ENCODE measurements at places on chromosomes 6 and 20.
A peak's percentile ranks its signal among the peaks of the same experiment; 100 is the strongest.

GRCh38 chr6:124470803-124471202 is 491.4 kb upstream of the RNF217 start:
- DNase-seq: no peak

- no peak for DNase-seq
Observed at GRCh38 chr6:158278004-158278403, 34.3 kb upstream of the TULP4 start.

DNA sequence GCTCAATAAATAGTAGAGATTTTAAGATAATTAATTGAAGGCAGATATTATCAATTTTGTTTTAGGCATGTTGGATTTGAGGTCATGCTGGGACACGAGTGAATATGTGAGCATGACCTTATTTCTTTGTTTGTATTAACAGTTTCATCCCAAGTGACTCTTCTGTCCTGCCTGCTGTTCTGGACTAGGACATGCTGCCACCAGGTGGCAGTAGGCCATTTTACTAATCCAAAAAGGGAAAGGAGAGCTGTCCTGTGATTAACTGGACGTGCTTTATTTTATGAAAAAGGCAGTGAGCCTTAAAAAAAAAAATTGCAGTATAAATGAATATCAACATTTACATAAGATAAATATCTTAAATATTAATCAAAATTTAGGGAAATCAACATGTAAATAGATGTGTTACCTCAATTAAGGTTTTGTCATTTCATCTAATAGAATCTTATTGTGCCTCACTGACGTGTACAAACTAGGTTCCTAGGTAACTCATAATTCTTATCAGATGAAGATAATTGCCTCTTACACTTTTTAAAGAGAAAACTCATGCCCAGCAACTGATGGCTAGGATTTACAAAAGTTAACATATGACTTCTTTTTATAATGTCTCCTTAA is 49.8 kb downstream of the FRK start:
- peak; percentile 8 for DNase-seq

GRCh38 chr6:13437218-13437996 is 50.0 kb downstream of the GFOD1 start:
- DNase-seq: no peak

- DNase-seq: no peak
Observed at GRCh38 chr6:71138376-71138775, 150.2 kb upstream of the OGFRL1 start.

GRCh38 chr6:37979392-37980221 is 160.1 kb downstream of the ZFAND3 start:
- no peak for DNase-seq

DNA sequence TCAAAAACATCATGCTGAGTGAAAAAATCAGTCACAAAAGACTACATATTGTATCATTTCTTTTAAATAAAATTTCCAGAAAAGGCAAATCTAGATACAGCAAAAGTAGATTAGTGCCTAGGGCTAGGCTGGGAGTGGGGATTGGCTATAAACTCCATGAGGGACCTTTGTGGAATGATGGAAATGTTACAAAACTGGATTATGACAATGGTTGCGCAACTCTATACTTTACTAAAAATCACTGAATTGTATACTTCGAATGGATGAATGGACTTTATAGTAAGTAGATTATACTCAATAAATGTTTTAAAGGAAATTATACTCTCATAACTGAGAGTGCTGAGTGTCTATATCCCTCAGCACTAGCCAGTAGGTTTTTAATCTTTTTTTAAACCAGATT is 4.3 kb downstream of the HMGN3 start:
- DNase-seq: no peak

DNA sequence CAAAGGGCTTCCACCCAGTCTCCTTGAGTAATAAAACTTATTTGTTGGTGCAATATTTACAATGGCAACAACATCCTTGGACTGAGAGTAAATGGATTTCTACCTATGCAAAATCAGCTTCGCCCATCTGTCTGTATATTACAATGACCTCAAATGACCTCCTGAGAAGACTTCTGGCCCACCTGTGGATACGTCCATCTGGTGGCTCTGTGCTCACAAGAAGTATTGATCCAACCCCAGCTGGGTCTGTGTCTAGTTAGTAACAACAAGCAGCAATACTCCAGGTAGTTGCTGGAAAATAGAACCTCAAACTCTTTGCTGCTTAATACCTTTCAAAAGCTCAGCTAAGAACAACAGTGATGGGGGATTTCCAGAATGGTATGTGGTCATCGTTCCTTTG is 34.7 kb upstream of the GSTA4 start:
- no peak for DNase-seq

- no peak for DNase-seq
Observed at GRCh38 chr6:24859132-24859531, 60.4 kb upstream of the ARMH2 start.

- no peak for DNase-seq
Observed at GRCh38 chr20:11245431-11245830, 571.6 kb upstream of the JAG1 start.

DNA sequence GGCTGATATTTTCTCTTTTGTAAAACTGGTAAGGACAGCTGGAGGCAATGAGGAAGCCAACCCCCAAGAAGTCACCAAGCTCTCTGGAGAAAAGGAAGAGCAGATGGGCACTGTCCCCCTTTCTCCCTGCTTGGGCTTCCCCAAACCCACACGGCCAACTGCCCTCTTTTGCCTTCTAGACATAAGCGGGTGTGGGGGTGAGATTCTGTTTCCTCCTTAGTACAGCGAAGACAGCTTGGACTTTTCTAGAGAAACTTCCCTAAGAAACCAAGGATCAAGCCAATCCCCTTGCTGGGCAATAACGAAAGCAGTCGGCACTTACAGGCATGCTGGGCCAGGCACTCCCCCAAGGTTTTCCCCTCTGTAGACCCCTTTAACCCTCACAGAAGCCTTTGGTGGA is 110.3 kb downstream of the CDC5L start:
- no peak for DNase-seq

DNA sequence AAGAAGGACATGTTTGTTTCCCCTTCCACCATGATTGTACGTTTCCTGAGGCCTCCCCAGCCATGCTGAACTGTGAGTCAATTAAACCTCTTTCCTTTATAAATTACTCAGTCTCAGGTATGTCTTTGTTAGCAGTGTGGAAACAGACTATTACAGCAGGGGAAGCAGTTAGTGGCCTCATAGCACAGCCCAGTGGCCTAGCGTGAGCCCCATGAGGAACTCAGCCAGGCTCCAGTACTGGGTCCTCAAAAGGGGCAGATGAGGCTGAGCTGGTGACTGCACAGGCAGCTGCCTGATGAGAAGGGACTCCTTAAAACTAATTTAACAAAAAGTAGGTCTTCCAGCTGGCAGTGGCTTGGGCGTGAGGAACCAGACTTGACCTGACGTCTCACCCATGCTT is 399.9 kb downstream of the CDH26 start:
- DNase-seq: no peak

GRCh38 chr6:170094686-170095272 is 196.1 kb downstream of the DLL1 start:
- no peak for DNase-seq

DNA sequence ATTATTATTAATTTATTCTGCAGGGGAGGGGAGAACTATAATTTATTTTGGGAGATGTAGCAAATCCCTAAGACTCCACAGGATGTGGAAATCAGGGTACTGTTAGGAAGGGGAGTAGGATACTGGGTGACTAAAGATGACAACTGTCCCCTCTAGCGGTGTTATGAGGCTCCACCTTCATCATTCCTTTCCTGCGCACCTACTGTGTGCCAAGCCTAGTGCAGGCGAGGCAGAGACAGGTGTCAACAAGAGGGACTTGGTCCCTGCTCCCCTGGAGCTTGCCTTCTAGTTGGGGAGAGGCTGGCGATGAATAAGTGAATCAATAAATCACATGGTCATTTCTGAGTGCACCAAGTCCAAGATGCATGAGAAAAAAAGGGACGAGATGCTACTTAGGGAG is 65.5 kb downstream of the STK35 start:
- no peak for DNase-seq

DNA sequence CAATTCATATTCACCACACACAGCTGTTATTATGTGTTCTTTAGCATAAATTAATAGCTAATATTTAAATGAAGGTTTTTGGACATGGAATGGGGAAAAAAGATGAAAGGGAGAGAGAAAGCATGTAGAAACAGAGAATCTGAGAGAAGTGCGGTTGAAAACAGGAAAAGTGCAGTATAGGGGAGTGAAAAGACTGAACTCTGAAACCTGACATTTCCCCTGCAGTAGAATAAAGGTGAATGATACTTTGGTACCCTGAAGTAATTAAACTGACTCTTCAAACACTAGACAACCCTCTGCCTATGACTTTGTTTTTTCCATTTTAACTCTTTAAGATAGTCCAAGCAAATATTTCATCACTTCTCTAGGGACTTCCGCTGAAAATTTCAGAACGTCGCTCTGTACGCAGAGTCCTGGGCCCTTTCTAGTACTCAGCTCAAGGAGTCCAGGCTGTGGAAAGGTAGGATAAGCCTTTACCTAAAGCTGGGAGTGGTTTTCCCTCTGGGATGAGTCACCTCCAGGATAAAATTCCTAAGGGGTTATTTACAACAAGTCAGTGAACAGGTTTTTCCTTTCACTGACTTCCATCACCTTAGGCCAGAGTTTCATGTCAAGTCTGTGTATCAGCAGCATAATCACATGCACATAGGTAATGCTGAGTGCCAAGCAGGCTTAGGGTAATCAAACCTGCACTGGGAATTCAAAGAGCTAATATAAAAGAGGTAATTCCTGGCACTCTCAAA is 614.5 kb downstream of the PKHD1 start:
- no peak for DNase-seq

GRCh38 chr6:147227770-147228320 is 23.6 kb downstream of the STXBP5 start:
- DNase-seq: no peak

DNA sequence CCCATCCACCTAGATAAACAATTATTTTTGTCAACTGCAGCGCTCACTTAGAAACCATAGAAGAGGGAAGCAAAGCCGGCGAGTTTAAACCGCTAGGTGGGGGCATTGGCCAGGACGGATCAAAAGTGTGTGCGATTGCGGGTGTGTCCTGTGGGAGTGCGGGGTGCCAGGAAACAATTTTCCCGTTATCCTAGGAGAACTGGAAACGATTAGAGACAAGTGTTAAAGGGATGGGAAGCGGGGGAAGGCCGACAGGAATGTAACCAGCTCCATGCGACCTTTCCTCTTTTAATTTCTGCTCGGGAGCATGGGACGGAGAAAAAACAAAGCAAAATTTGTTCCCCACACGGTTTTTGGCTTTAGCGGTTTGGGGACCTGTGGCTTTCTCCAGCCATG is 2.8 kb upstream of the HTR1B start:
- DNase-seq: no peak

GRCh38 chr20:17835934-17836300 is 132.7 kb downstream of the SNX5 start:
- no peak for DNase-seq

DNA sequence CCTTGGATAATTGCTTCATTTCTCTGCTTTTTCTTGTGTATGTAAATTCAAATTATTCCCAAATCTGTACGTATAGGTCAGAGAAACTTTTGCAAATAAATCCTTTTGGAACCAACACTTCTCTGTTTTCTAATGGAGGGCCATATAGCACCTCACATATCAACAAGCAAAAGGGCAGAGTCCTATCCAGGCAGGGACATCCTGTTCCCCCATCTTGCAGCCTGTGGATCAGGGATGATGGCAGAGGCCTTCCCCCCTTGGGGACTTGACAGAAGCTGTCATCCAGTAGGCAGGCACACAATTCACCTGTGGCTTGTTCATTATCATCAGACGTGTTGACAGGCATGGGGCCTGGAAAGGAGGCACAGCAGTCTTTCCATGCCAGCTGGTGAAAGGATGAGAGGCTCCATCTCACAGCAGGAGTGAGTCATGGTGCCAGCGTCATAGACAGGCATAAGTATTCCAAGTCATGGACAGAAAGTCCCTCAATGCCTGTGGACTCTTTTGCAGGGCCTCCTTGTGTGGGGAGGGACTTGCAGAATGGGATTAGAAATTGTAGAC is 31.8 kb upstream of the PLEKHG1 start:
- DNase-seq: no peak

DNA sequence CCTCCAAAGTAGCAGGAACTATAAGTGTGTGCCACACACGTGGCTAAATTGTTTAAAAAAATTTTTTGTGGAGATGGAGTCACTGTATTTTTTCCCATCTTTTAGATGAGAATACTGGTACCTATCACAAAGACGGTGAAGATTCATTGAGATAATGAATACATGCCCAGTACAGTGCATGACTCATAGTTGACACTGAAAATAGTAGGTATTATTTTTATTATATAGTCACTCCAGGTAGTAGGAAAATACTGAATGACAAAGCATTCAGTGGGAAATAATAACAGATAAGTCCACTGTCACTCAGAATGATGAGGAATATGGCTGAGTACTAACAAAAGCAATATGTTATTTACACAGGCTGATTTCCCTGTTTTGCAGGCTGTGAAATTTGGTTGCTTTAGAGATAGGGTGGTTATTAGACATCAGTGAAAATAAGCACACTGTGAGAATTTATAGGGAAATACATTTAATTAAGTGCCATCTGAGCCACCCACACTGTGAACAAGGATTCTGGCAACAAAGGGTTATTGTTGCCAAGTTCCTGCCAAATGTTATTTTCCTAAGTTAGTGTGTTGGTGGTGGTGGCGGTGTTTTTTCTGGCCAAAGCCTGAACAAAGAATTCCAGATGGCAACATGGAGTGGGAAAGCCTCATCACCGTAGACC is 129.8 kb upstream of the FOXQ1 start:
- no peak for DNase-seq

DNA sequence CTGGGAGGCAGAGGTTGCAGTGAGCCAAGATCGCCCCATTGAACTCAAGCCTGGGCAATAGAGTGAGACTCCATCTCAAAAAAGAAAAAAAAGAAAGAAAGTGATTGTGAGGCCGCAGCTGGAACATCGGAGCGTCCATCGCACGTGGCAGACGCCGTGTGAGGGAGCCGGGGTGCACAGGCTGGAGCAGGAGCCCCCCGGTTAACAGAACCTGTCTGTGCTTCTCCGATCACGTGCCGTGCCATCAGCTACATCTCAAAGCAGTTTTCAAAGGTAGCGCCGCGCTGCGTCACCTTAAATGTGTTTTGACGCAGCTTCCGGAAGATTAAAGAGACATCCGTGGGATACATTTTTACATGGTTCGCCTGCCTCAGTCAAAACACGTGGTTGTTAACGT is 138.9 kb downstream of the TAF4 start:
- no peak for DNase-seq

- DNase-seq: no peak
Observed at GRCh38 chr20:31845300-31845863, at the start of gene FOXS1. TSS of gene FOXS1 (minus strand) at chr20:31845604. CDS start at chr20:31845542, 62 bp downstream.

DNA sequence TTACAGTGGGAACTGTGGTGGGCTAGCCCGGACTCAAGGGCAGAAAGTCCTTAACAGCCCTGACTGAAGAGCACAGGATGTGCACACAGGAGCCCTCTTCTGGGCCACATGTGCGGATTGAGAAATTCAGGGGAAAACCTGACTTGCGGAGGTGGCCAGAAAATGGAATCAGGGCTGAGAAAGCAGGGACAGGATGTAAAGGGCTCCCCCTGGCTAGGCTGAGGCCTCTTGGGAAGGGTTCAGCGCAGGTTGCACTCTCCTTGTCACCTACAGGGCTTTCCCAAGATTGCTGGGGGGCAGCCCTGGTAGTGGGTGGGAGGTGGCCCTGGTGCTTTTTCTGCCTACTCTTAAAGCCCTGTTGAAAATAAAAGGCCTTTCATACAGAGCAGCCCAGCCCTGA is 251.2 kb downstream of the SLC24A3 start:
- DNase-seq: no peak

GRCh38 chr6:160118620-160119229 is 2.9 kb upstream of the SLC22A1 start:
- DNase-seq: no peak

- DNase-seq: no peak
Observed at GRCh38 chr6:116215414-116215813, 38.5 kb downstream of the TSPYL4 start.

GRCh38 chr6:1103021-1103420 is 208.9 kb upstream of the FOXQ1 start:
- no peak for DNase-seq

All from stimulated activated CD8-positive, alpha-beta memory T cell treated with anti-CD3 and anti-CD28 coated beads, Interleukin-2, amount 100 ng/mL, for 1 hour (primary cell).